Stimulated activated CD8-positive, alpha-beta memory T cell treated with anti-CD3 and anti-CD28 coated beads, Interleukin-7, amount 100 ng/mL, for 24 hours (primary cell): ENCODE measurements at places on chromosomes 6 and 20.

DNA sequence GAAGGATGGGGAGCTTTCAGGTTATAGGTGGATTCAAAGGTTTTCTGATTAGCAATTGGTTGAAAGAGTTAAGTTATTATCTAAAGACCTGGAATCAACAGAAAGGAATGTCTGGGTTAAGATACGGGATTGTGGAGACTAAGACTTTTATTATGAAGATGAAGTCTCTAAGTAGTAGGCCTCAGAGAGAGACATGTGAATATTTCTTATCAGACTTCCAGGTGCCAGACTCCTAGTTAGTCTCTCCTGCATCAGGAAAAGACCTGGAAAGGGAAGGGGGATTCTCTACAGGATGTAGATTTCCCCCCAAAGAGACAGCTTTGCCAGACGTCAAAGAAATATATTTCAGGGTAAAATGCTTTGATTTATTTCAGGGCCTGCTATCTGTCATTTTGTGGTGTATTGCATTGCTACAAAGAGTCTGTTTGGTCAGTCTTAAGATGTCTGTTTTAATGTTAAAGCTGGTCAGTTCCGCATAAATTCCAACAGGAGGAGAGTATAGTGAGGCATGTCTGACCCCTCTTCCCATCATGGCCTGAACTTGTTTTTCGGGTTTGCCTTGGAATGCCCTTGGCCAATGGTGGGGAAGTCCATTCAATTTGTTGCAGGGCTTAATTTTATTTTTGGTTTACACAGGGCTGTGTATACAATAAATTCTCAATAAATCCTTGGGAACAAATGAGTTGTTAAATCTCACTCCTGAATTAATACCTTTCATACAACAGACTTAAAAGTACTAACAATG is 103.4 kb upstream of the RALGAPA2 start:
- no peak for DNase-seq

DNA sequence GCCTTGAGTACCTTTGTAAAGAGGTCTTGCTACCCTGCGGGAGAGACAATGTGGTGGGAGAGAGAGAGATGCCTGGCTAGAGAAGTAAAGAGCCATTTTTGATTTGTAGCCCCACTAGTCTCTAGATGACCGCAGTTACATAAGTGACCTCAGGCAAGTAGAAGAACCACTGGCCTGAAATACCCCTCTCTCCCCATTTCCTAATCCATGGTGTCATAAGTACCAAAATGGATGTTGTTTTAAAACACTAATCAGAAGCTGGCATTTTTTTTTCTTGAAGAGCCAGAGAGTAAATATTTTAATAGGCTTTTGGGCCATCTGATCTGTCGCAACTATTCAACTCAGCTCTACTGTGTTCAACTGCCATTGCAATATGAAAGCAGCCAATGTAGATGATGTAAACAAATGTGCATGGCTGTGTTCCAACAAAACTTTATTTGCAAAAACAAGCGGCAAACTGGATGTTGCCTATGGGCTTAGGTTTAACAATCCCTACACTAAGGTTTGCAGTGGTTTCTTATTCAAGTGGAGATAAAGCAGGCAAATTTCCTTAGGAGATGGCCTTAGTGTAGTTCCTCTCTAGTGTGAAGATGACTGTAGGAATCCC is 36.5 kb downstream of the RARS2 start:
- no peak for DNase-seq

GRCh38 chr6:73152966-73153757 is 72.1 kb downstream of the KHDC1L start:
- no peak for DNase-seq

- DNase-seq, result no peak
These were observed 11.3 kb downstream of the DIDO1 start for GRCh38 chr20:62914970-62915457.

DNA sequence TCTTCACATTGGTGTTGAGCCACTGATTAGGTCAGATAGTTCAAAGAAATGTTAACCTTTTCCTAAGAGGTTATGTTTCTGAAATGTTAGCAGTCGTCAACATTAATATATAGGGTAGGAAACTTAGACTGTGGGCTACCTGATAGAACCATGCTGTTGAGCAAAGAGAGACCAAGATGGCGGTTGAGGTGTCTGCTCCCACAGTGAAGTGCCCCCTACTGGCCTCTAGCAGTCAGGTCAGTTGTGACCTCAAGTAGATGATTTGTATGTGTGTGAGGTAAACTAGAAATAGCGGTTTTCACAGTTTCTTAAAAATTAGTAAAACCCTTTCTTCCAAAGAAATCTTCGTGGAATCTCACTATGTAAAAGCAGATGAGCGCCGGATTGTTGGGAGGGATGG is 40.3 kb downstream of the MTHFD1L start:
- DNase-seq, result no peak

DNA sequence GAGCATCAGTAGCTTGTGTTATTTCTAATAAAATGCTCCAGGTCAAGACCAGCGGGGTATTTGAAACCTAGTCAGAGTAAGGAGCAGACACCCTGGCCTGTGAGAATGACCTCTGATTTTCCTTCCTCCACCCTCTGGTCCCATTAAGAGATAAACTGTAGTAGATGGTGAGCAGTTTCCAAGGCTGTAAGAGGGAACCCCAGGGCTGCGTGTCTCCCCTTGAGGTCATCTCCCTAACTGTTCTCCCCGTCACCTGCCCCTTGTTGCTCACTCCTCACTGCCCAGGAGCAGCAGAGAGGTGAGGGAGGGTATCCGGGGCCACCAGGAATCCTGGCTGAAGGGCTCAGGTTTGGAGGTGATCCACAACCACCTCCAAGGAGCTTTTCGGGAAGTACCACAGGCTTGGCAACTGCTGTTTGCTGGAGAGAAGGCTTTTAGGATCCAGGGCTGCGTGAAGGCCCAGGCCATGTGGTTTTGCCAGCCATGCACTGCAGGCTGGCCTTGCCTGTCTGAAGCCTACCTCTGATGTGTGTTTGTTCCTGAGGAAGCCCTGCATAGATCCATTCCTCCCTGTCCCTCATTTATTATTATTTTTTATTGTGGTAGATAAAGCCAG is 62.5 kb downstream of the RREB1 start:
- no peak for DNase-seq

- peak; percentile 19 for DNase-seq
These were observed 23.0 kb upstream of the CD24 start for GRCh38 chr6:106997392-106998158.

DNA sequence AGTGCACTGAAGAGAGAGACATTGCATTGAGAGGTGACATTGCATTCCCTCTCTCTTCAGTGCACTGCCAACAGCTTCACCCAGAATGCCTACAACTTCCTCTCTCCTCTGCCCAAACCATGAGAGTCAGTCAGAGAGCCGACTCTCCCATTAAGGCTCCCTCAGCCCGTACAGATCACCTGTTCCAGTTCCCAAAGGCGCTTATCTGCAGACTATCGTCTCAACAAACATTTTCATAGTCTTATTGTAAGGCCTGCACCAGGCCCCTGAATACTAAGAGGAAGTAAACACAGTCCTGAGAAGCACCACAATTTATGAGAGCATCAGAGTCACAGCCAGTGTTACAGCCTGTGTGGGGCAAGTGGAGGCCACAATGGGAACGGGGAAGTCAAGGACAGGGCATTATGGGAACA is 53.7 kb downstream of the GFOD1 start:
- DNase-seq, result no peak
